Stimulated activated CD4-positive, alpha-beta T cell treated with anti-CD3 and anti-CD28 coated beads, Interleukin-15, amount 100 ng/mL, for 48 hours (primary cell): ENCODE measurements at places on chromosomes 12 and 14.

DNA sequence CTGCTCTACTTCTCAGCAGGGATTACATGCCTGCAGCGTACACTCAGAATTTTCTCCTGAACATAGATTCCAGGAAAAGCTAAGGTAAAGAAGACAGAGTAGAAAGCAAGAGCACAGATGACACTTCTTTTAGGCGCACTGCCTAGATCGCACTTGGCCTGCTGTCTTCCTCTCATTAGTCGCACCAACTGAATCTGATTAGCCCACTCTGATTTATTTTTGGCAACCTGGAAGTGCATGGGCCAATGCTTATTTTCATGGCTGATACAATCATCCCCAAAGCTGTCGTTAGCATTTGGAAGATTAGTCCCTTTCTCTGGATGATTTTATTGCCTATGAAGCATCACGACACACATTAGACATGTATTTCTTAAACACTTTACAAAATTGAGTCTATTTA is 152.5 kb downstream of the PTPRO start:
- no peak for DNase-seq

DNA sequence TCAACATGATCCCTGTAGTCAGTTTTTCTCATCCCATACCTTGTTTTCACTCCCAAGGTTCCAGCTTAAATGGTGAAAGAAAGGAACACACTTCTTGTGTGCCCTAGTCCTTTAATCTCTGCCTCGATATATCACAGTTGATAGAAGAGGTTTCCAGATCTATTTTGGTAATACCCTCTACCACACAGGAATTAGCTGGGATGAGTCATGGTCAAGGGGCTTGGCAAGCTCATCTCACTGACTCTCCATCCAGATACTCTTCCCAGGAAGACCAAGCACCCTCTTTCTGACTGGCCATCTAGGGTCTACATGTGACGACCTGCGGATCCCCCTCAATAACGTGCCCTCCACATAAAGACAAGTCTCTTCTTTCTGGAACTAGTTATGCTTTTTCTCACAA is 277.9 kb downstream of the ITPR2 start:
- no peak for DNase-seq

- DNase-seq = no peak
Measured at GRCh38 chr12:66848967-66849366, 170.1 kb upstream of the GRIP1 start.

GRCh38 chr12:77893918-77894317 is 63.2 kb downstream of the NAV3 start:
- no peak for DNase-seq

- DNase-seq = no peak
Measured at GRCh38 chr12:88998421-88998820, 353.9 kb downstream of the DUSP6 start.
